ENCODE measurements at places on chromosomes 12 and 14.

- no peak for DNase-seq
These were observed 87.2 kb downstream of the DDX51 start for GRCh38 chr12:132056951-132057350.

DNA sequence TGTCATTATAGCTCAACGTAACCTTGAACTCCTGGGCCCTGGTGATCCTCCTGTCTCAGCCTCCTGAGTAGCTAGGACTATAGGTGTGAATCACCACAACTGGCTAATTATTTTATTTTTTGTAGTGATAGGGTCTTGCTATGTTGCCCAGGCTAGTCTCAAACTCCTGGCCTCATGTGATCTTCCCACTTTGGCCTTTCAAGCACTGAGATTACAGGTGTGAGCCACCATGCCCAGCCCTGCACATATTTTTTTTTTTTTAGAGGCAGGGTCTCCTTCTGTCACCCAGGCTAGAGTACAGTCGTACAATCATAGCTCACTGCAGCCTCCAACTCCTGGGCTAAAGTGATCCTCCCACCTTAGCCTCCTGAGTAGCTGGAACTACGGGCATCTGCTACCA, 8.9 kb downstream of the TMEM116 start:
- DNase-seq: no peak

- DNase-seq: no peak
These were observed 23.4 kb upstream of the MAP3K9 start for GRCh38 chr14:70832561-70833305.

- DNase-seq: no peak
These were observed 56.7 kb downstream of the PPFIBP1 start for GRCh38 chr12:27580561-27581330.

- DNase-seq: no peak
These were observed 87.7 kb downstream of the ITPK1 start for GRCh38 chr14:93027810-93028723.

DNA sequence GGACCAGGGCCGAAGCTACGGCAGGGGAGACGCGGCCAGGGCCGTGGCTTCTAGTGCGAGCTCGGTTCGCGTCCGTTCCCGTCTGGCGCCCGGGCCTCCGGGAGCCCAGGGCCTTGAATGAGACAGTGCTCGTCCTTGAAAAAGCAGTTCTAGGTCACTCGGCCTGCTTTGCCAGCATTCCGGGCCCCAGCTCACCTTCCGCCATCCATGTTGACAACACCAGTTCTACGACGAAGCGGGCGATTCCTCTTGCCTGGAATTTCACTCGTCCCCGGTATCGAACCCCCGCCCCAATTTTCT, 4.5 kb downstream of the OR10AD1 start:
- DNase-seq: no peak

All from activated CD8-positive, alpha-beta memory T cell treated with anti-CD3 and anti-CD28 coated beads for 1 hour (primary cell).